ENCODE measurements at places on chromosomes 6 and 20.
A peak's percentile ranks its signal among the peaks of the same experiment; 100 is the strongest.

DNA sequence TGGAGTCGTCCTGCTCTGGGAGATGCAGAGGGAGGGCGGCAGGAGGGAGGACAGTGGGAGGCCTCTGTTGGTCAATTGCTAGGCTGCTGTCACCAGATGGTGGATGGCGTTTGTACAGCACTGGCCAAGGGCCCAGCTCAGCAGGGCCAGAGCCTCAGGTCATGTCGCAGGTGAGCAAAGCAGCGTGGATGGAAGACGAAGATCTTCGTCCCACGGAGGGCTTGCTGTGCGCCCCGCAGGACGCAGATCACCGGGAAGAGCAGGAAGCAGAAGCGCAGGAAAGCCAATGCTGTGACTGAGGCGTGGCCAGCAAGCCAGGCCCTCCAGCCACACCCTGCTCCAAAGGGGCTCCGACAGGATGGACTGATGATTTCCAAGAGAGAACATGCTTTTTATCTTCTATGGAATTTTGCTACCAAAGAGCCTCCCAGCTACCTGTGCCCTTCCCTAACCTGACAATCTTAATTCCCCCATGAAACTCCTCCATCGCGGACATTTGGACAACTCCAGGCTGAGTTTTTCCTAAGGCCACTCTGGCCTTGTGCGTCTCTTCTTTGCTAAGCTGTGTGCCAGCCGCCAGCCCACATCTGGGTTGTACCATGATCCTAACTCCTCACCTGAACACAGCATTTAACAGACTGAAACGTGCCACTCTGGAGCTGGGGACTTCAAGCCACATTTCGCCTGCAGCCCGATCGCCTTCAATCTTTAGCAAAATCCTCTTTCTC, 3.5 kb upstream of the SLCO4A1 start:
- DNase-seq = no peak

DNA sequence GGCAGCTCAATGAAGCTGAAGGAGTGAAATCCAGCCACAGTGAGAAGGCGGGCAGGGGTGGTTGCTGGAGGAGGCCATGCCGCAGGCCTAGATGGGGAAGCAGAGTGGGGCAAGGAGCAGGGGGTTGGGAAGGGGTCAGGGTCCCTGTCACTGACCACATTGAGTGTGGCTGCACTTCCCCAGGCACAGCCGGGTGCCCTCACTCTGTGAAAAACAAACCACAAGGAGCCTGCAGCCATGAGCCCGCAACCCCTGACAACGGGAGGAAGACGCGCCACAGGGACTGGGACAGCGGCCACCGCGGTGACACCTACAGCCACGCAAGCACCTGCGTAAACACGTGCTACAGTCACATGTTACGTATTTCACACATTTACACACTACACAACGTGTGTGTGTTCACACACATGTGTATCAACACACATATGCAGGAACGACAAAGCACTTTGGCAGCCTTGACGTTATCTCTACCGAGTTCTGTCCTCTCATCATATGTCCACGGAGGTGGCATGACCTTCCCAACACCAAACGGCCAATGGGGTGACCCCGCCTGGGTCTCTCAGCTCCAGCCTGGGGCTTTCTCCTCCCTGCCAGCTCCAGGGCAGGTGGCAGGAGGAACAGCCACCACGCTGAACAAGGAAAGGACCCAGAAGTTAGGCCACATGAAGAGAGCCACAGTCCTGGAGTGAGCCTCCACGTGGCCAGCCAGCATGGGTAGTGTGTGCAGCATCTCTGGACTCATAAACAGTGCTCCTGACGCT, 137.6 kb upstream of the RPS6KA2 start:
- DNase-seq = no peak

- DNase-seq = no peak
These were observed 13.4 kb downstream of the EDEM2 start for GRCh38 chr20:35133735-35134134.

DNA sequence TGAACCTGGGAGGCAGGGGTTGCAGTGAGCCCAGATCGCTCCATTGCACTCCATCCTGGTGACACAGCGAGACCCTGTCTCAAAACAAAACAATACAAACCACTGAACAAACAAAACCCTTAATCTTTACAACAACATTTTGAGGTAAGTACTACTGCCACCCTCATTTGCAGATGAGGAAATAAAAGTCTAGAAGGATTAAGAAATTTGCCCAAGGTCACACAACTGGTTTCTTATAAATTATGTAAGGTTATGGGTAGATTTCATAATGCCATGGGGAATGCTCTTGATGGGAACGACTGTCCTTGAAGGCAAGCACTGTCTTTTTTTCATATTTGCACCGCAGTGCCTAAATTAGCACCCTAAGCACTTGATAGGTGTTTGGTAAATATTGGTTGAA, 13.8 kb upstream of the B4GALT5 start:
- DNase-seq = no peak

- DNase-seq = no peak
These were observed 206.9 kb downstream of the LY86 start for GRCh38 chr6:6795393-6795792.

DNA sequence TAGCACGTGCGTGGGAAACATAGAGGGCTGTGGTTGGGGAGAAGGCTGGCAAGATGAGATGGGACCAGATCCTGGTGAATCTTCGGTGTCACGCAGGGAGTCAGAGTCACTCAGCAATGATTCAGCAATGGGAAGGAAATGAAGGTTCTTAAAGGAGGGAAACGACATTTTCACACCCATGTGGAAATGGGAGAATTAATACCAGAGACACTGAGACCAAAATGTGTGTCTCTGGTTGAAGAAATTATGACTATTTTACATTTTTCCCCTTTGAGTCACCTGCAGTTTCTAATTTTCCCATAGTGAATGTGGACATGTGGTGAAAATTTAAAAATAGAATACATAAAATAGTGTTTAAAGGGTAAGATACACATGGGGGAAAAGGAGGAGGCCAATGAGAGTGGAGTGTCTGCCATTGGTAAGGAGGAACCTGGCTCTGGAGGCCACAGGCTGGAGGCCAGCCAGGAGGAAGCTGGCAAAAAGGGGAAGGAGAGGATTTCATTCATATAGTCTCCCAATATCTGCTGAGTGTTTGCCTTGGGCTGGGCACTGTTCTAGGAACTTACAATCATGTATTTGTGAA, 17.5 kb downstream of the NRN1 start:
- no peak for DNase-seq

DNA sequence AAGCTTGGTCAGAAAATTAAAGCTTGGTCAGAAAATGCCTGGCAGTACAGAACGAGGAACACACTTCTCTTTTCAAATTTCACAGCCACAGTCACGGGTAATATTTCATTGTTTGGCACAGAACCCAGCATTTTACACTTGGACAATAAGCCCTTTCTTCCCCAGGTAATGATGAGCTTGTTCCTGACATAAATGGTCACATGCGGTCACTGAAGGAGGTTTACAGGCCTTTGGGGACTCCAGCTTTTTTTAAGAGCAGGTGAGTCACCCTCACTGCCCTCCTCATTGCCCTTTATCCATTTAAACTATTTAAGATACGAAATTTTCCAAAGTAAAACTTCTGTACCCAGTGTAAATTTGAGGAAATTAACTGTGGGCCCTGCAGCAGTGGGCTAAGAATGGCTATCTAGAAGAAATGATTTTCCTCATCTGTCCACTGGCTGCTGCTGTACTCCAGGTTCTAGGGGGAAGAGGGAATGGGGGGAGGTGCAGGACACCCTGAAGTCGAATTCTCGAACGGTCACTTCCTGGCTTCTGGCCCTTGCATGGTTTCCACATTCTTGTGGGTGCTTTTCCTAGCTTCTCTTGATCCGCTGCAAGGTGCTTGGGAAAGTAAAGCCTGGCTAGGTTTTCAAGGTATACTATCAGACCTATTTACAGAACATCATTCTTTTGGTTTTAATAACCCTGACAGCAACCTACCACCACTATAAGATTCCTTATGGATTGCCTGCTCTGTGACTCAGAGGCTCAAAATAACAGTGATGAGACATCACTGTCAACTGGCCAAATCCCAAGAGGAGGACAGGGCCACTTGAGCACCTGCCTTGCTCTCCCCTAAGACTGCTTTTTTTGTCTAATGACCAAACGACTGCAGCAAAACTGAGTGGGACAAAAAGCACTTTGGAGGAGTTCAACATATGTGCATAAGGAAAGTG, 75.8 kb downstream of the PREP start:
- DNase-seq = no peak

DNA sequence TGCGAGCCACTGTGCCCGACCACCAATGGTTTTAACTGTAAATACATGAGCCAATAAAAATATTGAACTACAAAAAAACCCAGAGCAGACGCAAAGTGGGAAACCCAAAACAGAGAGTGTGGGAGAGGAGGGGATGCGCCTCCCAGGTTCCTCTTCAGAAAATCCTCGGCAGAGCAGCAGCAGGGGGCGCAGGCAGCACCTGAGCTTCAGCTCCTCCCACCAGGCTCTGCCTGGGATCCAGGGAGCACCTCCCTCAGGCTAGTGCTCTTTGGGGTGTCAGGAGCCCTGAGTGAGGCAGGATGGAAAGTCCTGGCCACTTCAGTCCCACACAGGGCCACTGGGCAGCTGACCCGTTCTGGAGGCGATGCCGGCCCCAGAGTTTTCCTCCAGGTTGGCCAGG, 536.9 kb upstream of the CDH4 start:
- no peak for DNase-seq

DNA sequence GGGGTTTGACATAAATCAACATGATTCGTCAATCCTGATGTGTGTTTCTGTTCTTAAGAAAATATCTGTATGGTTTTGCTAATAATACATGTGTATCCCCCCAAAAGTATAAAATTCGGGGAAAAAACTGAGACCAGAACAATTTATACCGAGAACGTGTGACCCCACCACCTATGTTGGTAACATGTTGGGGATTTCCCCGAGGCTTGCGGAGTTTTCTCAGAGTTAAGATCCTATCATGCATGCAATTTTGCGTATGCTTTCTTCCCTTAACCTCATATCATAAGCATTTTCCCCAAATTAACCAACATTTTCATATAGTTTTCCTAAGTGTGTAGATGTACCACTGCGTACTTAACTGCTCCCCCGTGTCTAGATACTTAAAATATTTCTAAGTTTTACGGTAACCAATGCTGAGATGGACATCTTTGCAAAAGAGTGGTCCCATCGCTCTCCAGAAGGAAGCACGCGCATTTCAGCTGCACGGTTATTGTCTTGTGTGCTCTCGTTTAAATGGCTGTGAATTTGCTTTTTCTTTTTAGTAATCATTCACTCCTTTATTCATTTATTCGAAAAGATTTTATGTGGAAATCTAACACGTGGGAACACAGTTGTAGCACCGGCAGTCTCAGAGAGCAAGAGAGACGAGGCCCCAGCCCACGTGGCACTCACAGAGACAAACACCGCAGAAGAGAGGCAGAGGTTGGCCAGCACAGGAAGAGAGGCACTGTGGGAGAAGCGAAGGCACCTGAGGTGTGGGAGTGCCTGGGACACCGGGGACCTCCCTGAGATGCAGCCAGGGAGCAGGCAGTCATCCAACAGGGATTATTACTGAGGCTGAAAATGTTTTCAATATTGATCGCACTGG, 13.2 kb upstream of the IRF4 start:
- DNase-seq = no peak

- DNase-seq = no peak
These were observed 184.5 kb upstream of the PDE10A start for GRCh38 chr6:165847407-165848085.

DNA sequence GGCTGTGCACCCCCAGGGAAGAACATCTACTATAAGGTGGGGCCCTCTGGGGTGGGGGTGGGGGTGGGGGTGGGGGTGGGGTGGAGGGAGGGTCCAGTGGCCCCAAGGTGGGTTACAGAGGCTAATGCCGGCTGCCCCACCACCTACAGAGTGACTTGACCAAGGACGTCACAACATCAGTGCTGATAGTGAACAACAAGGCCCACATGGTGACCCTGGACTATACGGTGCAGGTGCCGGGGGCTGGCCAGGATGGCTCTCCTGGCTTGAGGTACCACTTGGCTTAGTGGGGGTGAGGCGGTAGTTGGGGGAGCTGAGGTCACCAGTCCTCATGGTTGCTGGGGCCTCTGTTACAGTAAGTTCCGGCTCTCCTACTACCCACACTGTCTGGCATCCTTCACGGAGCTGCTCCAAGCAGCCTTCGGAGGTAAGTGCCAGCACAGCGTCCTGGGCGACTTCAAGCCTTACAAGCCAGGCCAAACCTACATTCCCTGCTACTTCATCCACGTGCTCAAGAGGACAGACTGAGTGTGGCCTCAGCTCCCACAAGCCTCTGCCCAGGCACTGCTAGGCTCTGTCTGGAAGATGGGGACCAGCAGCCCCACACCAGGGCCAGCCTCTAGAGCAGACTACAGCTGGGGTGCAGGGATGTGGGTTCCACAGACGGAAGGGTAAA, 2.8 kb downstream of the GNMT start:
- DNase-seq = no peak

DNA sequence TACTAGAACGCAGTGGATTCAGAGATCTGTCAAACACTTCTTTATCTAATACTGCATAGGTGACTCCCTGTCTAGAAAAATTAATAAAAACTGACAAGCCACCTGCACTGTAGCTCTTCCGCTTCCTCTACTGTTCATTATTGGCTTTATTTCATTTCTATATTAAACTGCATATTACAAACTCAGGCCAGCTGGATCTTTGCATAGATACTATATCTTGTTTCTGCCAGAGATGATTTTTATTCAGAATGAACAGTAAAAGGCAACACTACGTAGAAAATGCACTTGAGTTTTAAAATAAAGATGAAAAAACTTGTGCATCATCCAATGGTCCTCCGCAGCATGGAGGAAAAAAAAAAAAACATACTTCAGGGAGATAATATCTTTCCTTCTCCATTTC, 508.3 kb downstream of the PRKN start:
- DNase-seq = no peak

DNA sequence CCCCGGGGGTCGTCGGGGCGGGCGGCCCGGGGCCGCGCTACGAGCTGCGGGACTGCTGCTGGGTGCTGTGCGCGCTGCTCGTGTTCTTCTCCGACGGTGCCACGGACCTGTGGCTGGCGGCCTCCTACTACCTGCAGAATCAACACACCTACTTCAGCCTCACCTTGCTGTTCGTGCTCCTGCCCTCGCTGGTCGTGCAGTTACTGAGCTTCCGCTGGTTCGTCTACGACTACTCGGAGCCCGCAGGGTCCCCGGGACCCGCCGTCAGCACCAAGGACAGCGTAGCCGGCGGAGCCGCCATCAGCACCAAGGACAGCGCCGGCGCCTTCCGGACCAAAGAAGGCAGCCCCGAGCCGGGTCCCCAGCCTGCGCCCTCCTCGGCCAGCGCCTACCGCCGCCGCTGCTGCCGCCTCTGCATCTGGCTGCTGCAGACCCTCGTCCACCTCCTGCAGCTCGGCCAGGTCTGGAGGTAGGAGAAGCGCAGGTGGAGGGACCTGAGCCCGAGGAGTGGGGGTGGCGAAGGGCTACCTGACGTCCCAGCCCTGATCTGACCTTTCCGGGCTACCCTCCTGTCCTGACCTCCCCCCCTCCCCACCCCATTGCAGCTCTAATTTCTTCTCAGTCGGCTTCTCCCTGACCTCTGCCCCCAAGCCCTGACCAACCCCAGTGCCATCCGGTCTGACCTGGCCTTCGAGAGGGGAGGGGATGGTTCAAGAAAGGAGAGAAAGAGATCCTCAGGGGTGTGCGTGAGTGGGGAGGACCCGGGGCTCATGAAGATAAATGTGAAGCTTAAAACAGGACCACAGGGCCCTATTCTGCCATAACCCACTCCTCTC, 558 bp downstream of the XKR7 start:
- DNase-seq = peak; percentile 13
